ENCODE measurements at places on chromosomes 5 and 9.

DNA sequence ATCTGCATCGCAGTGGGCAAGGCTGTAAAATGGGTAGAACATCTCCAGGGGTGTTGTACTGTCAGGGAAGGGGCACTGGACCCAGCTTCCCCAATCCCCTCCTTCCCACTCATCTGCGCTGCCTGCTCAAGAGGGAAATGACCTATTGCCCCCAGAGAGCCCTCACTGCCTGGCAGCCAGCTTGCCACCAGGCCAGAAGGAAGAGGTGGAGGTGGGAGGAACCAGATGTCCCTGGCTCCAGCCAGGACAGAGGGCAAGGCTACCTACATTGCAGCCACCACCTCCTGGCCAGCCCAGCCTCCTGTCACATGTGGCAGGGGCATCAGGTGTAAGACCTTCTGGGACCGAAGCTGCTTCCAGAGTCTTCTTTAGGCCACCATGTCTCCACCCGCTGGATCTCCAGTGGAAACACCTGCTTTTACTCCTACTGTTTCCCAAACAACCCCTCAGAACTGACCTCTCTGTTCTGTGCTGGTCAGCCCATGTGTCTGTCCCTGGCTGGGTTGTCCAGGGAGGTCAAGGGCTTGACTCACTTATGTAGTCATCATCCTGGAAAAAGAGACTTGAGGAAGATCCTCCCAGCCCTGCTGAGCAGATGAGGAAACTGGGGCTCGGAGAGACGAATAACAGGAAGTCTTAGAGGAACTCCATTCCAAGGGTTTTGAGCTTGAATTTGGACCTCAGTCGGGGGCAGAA is 42.3 kb downstream of the JADE2 start:
- DNase-seq, result no peak

- DNase-seq, result peak; percentile 70
Observed at GRCh38 chr9:89137542-89138462, 40.8 kb downstream of the SHC3 start.

- no peak for DNase-seq
Observed at GRCh38 chr9:98312365-98312764, 56.9 kb upstream of the TBC1D2 start.

DNA sequence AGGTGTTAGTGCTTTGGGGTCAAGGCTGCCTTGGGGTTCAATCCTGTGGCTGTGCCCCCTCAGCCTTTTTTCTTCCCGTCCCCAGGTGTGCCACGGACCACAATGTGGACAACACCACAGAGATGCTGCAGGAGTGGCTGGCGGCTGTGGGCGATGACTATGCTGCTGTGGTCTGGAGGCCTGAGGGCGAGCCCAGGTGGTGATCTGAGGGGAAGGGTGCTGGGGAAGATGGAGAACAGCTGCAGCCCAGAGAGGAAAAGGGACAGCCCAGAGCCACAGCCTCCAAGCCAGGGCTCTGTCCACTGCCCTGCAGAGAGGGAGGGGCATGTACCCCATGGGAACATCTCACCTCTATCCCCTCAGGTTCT is 2.1 kb downstream of the CERCAM start:
- DNase-seq, result no peak

DNA sequence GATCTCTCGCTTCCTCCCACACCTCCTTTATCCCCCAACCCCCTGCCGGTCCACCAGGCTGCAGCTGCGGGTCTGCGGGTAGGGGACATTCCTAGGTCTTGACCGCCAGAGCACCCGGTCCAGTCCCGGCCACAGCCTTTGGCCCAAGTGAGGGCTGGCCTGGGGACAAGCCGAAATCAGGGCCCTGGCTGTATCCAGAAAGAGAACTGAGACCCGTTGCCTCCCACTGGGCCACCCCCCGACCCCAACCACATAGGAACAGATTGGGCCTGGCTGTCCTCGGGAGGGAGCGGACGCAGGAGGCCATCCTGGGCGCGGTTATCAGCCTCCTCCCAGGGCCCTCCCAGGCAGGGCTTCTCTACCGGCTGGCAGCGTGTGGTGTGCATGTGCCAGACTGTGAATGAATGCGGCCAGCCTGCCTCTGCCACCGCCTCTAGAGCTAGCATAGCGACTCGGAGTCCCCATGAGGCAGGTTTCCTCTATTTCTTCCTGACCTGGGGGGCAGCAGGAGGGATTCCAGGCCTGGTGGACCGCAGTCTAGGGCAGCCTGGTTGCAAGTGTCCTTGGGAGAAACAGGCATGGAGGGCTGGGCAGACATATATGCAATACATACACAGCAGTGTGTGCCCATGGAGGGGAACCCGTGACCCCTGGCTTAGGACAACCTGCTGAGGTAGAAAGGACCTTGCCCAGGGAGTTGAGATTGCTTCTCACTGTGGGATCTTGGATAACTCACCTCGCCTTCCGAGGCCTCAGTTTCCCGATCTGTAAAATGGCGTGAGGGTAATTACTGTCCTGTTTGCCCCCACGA is 1.2 kb downstream of the N4BP3 start:
- no peak for DNase-seq

Data from ureter (tissue), 1 donor.